ENCODE measurements at places on chromosomes 6 and 20.

- no peak for DNase-seq
Measured at GRCh38 chr6:109093732-109094415, 772 bp downstream of the SESN1 start.

- DNase-seq: no peak
Measured at GRCh38 chr6:16204653-16205376, 33.6 kb upstream of the GMPR start.

GRCh38 chr6:14757014-14757413, 488.9 kb upstream of the JARID2 start:
- no peak for DNase-seq

DNA sequence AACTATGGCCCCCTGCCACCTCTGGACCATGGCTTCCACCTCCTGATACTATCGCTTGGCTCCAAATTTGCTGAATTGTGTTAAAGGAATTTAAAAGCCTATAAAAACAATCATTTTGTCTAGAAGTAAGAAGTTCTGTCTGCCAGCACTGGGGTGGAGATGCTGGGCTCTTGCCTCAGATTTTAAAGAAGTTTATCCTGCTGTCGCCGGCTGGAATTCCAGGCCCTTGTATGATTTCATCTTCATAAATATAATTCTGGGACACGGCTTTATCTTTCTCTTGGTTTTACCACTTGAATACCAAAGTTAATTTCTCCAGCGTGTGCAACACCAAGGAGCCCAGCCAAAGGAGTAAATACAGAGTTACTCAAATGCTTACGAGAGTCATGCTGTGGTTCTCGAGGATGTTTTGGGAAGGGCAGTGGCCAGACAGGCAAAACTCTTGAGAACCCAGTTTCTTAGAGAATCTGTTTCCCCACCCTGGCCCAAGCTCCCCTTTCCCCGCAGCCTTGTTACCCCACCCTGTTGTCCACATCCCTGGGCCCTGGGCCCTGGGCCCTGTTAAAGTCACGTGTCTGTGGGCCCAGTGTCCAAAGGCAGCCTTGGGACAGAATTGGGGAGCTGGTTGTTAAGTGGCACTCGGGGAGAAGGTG, 31.9 kb downstream of the C6orf89 start:
- DNase-seq: peak; percentile 91

DNA sequence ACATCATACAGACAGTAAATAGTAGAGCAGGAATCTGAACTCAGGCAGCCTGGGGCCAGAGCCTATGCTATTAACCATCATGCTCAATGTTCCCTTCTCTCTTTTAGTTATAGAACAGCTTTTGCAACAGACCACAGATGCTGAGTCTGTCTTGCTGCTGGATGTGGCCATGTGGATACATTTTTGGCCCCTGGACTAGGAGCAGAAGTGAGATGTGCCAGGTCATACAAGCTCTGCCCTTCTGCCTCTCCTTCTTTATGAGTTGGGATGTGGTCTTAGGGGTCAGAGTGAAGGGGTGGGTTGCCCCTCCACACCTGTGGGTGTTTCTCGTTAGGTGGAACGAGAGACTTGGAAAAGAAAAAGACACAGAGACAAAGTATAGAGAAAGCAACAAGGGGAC, 14.6 kb upstream of the AARS2 start:
- DNase-seq: no peak

- DNase-seq: no peak
Measured at GRCh38 chr6:155528335-155528734, 72.7 kb upstream of the NOX3 start.

- DNase-seq: no peak
Measured at GRCh38 chr20:49461894-49462620, 20.4 kb downstream of the KCNB1 start.

GRCh38 chr6:56999049-56999448, 44.1 kb downstream of the BEND6 start:
- no peak for DNase-seq

- DNase-seq: no peak
Measured at GRCh38 chr6:106064756-106065155, 21.4 kb upstream of the PRDM1 start.

GRCh38 chr6:25641940-25642666, 9.9 kb upstream of the SCGN start:
- DNase-seq: no peak

GRCh38 chr6:147789430-147789947, 281.0 kb downstream of the SAMD5 start:
- no peak for DNase-seq

DNA sequence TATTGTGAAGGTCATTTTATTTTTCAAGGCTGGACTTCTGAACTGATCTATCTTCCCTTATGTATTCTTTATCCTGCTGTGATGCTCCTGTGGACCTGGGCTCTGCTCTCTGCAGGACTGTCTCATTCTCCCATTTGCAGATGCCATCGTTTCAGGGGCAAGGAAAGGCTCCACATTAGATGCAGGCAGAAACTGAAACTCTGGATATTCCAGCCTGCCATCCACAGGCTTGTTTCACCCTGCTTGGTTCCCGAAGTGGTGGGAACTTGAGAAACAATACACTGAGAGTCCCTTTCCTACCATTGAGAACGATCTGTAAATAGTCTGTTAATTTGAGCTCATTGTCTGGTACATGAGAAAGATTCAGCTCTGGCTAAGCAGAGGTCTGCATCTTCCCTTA, 197.5 kb upstream of the MAN1A1 start:
- DNase-seq: no peak

GRCh38 chr6:111486921-111487320, 3.9 kb upstream of the REV3L start:
- no peak for DNase-seq

- DNase-seq: no peak
Measured at GRCh38 chr6:41877051-41877680, 18.0 kb downstream of the USP49 start.

GRCh38 chr20:2631228-2631627, 21.2 kb upstream of the NOP56 start:
- DNase-seq: no peak

DNA sequence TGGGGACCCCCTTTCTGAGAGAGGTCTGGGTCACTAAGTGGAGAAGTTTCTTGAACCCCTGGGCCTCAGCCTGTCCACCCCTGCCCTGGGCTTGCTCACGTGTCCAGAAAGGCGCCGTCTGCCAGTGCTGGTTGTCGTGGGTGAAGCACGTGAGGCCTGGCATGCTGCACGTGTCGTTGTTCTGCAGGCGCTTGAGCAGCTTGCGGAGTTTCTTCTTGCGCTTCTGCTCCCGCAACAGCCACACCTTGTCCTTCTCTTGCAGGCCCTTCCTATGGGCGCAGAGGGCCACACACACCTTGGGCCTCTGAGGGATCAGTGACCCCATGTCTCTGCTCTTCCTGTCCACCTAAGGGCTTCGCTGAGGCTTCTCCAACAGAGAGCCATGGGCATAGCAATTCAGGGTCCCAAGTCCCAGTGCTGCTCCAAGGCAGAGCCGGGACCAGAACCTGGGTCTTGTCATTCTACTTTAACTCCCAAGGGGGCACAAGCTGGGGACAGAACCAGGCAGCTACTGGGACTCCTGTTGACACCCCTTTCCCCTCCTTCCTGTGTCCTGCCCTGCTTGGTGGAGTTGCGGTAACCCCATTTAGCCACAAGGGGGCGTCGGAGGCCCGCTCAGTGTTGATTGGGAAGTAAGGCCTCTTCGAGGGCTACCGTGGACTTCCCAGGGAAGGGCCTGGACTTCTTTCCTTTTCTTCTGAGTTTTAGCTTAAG, 121.8 kb downstream of the SULF2 start:
- peak; percentile 52 for DNase-seq

- no peak for DNase-seq
Measured at GRCh38 chr6:129501740-129502660, 208.0 kb downstream of the ARHGAP18 start.

GRCh38 chr6:139539852-139540251, 165.4 kb upstream of the CITED2 start:
- peak; percentile 85 for DNase-seq

- no peak for DNase-seq
Measured at GRCh38 chr20:56245761-56246160, 2.8 kb upstream of the MC3R start.

GRCh38 chr20:63756648-63756991, 17.0 kb downstream of the SLC2A4RG start:
- no peak for DNase-seq

DNA sequence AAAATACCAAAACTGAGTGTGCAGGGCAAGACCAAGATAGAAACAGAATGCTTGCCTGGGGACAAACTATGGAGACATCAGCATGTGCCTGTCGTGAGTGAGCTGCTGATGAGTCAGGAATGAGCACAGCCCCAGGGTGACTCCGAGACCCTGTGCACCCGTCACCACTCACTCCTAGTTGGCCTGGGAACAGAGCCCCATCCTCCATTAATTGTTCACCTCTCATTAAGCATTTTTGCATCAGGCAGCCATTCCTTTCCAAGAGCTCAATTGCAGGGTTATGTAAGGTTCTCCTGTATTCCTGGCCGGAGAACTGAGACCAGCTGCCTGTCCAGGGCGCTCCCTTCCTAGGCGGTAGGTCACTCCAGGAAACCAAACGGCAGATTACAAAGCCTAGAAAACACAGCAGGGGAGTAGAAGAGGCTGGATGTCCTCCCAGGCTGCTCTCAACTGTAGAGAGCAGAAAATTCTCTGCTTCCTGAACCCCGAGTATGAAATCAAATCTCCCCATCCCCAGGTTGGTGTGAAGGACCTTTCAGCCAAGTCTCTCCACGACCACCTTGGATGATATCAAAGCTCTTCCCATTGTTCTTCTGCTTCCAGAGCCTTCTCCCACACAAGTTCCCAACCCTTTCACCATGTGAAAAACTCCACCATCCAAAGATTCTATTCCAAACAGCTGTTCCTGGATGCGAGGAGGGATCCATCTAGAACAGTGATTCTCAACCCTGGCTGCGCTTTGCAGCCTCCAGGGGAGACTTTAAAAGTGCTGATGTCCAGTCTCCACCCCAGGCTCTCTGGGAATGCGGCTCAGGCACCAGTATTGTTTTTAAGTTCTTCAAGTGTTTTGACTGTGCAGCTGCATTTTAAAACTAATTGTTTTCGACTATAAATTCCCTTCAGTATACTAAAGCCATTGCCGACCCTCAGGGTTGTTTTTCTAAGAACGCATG, 532.6 kb upstream of the JARID2 start:
- peak; percentile 96 for DNase-seq

DNA sequence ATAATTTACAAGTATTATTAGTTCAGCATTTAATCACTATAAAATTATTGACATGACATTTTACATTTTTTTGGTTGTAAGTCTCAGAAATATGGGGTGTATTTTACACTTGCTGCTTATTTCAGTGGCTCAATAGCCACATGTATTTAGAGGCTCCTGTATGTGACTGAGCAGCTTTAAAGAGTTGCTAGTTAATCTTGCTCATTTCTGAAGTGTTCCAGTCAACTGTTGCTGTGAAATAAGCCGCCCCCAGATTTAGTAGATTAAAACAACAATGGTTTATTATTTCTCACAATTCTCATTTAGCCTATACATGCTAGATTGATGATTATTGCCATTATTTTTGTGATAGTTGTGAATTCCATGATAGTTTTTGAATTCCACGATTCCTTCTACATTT, 23.0 kb downstream of the CD109 start:
- DNase-seq: no peak

DNA sequence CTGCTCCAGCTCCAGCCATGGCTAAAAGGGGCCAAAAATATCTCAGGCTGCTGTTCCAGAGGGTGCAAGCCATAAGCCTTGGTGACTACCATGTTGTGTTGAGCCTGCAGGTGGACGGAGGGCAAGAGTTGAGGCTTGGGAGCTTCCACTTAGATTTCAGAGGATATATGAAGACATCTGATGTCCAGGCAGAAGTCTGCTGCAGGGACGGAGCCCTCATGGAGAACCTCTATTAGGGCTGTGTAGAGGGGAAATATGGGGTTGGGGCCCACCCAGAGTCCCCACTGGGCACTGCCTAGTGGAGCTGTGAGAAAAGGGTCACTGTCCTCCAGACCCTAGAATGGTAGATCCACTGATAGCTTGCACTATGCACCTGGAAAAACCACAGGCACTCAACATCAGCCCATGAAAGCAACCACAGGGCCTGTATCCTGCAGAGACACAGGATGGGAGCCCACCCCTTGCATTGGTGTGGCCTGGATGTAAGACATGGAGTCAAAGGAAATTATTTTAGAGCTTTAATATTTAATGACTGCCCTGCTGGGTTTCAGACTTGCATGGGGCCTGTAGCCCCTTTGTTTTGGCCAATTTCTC, 70.5 kb downstream of the NINL start:
- no peak for DNase-seq

DNA sequence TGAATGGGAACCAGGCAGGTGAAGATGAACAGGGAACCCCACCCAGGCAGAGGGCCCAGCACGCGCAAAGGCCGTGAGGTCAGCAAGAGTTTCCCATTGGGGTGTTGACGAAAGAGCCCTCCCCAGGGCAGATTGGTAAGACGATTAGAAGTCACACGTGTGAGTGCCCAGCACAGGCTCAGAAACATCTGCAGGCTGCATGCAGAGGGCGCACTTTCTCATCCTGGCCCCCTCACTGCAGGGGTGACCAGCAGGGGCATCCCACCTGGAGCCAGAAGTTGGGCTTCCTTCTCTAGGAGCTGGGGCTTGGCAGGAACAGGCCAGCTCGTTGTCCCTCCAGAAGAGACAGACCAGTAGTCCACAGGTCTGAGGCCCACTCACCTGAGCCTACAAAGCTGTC, 38.4 kb downstream of the VSTM2L start:
- DNase-seq: no peak

DNA sequence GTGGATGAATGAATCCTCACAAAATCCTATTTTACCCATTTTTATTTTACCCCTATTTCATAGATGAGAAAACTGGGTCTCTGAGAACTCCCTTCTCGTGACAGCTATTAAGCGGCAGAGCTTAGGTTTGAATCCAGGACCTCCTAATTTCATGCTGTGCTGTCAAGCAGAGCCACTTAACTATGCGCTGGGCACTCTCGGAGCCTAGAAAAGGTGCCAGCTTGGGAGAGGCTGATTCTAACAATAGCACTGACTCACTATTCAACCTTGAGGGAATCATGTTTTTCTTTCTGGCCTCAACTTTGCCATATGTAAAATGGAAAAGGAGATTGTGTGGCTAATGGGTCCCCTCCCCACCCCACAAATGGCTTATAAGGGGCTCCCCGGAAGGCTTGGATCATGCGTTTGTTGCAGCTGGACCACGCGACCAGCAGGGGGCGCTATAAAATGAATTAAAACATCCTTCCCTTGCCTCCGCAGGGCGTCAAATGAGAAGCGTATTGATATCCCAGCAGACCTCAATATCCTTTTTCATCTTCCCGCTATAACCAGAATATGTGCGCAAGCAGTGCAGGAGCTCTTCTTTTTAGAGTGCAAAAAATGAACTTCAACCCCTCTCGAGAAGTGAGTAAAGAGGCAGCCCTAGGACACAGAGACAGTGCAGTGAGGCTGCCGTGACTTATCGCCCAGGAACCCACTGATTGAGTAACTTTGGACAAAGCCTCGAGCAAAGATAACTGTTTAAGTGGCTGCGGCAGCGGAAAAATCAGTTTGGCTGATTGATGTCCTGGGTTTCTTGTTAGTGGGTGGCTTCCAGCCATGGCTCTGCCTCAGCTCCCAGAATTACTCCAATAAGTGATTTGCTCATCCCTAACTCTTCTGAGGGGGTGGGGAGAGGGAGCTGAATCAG, 12.8 kb upstream of the PDYN start:
- DNase-seq: no peak
